ENCODE measurements at places on chromosomes 1 and 21.

DNA sequence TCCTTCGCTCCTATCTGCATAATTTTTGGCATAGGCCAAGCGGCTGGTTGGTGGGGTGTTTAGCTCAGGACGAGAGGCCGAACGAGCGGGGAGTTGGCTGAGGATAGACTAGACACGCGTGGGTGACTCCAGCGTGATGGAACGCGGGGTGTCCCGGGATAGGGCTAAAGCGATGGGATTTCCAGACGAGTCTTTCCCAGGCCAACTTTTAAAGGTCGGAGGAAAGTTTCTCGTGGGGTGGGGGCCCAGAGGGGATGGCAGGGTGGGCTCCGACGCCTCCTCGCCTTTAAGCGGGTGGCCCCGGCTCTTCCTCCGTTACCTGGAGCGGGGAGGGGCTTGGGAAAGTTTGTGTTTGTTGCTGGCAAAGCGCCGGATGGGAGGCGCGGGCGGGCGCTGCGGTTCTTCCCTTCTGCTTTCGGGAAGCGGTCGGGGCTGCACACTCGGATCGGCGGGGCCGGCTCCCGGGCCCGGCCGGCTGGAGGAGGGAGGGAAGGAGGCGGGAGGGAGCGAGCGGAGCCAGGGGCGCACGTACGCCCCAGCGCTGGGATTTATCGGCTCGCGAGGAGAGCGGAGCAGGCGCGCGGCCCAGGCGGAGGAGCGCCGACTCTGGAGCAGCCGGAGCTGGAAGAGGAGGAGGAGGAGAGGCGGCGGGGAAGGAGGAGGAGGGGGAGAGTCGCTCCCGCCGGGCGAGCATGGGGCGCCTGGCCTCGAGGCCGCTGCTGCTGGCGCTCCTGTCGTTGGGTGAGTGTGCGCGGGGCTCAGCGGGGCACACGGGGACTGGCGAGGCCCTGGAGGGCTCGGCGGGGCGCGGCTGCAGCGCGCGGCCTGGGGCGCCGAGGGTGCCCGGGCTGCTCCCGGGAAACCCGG, at the start of gene PTGFRN:
TSS of gene PTGFRN (plus strand) at position 405 of the 867 bp plus-strand sequence. CDS start at position 693, 288 bp downstream.
- no peak for DNase-seq

DNA sequence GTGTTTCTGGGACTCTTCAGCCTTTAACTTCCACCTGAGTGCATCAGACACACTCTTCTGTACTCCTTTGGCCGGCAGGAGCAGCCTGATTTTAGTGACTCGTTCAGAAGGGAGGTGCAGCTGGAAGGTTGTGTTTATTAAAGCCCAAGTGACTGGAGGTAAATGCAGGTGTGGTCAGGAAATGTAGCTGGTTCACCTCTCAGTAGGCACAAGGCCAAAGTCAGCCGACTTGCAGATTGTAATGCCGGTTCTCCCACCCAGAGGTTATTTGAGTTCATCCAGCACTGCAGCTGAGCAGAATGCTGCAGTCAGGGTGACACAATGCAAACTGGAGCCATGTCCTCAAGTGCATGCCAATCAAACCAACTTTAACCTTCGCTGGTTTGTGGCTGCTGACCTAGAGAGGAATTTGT, 91.5 kb downstream of the SPATA46 start:
- no peak for DNase-seq

- DNase-seq, result no peak
Observed at GRCh38 chr1:66353257-66353656, 180.7 kb upstream of the SGIP1 start.

GRCh38 chr1:94111879-94112278, 9.1 kb downstream of the ABCA4 start:
- DNase-seq, result no peak

DNA sequence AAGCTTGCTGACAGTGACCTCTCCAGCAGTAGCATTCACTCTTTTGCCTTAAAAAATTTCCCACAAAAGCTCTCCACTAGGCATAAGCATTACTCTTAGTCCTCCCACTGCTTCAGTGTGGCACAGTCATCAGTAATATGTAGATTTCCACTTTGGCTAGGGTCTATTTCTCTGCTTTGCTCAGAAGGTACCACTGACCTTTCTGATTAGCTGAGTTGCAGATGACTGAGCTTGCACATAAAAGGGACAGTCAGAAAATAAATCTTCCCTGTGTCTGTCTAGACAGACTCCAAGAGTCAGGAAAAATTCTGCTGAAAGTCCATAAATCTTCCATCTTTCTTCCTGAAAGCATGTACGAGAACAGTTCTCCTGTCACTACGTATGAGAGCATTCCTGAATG, 56.6 kb upstream of the APP start:
- DNase-seq, result no peak

GRCh38 chr1:94831641-94832040, 11.5 kb downstream of the SLC44A3 start:
- no peak for DNase-seq

DNA sequence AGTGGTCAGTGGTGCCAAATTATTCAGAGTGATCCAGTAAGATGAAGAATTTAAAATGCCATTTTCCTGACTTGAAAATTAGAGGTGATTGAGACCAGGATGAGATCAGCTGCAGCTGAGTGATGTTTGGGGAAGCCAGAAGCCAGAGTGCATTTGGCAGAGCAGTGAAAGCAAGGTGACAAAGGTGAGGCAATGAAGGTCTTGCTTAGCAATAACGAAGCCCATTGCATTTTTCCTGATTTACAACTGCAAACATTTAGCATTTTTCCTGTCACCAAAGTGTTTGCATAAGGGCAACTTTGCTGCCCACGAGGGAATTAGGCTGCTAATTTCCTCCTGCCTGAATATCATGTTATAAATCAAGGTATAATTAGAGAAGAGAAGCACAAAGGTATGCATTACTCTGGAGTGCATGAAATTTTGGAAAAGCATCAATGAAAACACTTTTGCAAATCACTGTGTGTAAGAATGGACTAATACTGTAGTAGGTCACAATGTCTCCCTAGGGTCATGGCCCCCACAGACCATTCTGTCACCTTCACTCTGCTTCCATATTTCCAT, 188.2 kb upstream of the LYPLAL1 start:
- DNase-seq, result no peak

- DNase-seq, result no peak
Observed at GRCh38 chr1:109776206-109776835, 12.6 kb upstream of the EPS8L3 start.

DNA sequence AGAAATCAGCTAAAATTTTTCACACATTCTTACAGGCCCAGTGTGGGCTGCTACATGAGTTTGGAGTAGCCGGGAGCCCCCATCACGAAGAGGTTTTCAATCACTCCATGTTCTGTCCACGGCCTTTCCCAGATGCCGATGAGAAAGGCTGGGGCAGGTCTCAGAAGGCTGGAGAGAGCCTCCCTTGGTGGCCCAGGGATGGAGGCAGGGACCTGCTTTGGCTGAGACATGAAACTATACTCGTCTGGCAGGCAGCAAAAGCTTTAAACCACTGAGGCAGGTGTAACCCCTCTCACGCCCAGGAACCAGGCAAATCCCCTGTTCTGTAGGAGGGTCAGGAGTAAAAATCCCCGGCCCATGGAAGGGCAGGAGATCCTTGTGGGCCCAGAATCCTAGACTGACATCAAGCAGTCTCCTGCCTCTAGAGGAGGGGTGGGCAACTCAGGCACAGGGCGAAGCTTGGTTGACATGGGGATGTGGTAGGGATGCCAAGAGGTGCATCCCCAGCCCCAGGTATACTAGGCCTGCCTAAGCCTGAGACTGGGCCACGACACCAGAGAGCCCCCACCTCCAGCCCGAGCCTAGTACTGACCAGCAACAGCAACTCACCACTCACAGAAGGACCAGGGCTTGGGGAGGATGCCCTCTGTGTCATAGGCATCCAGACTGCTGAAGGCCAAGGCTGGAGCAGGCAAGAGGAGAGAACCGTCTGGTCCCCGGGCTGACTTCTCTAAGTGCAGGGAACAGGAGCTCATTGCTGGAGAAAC, 9.1 kb downstream of the MMEL1 start:
- DNase-seq, result no peak

DNA sequence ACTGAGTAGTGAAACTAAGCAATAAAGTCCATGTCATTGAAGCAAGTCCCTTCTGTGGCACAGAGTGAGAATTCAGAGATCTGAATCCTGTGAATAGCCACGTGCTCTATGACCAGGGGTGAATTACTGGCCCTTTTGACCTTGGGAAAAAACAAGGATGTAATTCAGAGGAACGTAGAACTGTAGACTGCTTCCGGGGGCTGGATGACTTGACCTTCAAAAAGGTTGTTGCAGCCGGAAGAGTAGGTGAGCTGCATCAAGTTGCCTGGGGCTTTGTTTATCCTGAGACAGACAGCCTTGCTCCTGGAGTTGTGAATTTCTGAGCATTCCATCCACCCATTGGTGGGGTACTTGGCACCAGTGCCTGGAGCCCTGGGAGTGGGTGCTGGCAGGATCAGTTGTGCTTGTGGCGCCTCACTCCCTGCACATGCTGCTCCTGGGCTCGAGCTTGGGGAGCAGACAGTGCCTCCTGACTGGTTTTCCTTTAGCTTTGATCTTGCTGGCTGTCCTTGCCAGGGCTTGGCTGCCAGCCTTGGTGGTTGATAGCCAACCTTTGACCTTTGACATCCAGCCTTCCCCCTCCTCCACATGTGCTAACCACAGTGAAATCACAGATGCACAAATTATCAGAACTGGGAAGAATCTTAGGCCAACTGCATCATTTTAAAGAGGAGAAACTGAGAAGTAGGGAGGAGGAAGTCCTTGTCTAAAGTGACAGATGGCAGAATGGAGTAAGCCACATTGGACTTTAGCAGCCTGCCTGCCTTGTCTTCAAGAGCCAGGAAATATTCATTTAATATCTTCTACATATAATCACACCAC, 16.2 kb upstream of the MYOG start:
- no peak for DNase-seq

DNA sequence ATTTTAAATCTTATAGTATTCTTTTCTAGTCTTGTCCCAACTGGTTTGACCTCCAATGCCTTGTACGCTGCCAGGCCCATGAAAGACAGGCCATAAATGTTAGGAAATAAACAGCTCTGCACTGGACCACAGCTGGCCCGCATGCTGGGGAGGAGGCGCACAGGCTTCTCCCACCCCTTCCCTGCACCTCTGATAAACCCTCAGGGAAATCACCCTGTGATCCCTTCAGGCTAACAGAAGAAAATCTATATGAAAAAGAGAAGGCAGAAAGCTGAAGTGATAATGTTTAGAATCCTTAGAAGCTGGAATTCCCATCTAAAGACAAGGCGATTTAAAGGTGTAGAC, 41.5 kb downstream of the COLGALT2 start:
- DNase-seq, result no peak

- no peak for DNase-seq
Observed at GRCh38 chr21:45864436-45864835, 117.1 kb upstream of the COL6A1 start.

DNA sequence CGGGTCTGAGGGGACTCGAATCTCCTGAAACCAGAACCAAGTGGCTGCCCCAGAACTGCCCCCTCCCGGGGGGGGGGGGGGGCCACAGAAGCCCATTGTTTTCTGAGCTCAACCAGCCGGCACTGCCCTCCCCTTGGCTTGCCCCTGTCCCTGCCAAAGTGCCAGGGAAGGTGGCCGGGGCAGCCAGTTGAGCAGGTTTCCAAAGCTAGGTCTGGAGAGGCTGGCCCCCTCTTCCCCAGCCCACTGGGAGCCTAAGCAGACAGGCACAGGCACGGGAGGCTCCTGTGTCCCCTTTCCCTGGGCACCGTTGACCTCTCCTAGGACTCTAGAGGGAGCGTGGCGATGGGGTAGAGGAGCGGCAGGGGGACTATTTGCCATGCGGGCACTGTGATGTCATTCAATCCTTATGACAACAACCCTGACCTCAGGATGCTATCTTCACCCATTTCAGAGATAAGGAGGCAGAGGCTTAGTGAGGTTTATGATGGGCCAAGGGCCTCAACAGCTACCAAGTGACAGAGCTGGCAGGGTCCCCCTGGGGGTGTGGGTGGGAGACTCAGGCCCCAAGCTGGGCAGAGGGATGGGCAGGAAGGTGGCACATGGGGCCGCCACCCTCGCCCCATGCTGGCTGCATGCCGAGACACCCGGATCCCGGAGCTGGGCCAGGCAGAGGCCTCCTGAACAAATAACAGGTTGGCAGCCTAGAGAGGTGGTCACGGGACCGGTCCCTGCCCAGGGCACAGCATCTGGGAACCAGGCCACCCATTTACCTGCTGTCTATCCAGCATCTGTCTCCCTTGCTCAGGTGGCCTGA, 35.0 kb downstream of the RAP1GAP start:
- no peak for DNase-seq

GRCh38 chr1:107318932-107319331, 178.1 kb downstream of the NTNG1 start:
- no peak for DNase-seq

DNA sequence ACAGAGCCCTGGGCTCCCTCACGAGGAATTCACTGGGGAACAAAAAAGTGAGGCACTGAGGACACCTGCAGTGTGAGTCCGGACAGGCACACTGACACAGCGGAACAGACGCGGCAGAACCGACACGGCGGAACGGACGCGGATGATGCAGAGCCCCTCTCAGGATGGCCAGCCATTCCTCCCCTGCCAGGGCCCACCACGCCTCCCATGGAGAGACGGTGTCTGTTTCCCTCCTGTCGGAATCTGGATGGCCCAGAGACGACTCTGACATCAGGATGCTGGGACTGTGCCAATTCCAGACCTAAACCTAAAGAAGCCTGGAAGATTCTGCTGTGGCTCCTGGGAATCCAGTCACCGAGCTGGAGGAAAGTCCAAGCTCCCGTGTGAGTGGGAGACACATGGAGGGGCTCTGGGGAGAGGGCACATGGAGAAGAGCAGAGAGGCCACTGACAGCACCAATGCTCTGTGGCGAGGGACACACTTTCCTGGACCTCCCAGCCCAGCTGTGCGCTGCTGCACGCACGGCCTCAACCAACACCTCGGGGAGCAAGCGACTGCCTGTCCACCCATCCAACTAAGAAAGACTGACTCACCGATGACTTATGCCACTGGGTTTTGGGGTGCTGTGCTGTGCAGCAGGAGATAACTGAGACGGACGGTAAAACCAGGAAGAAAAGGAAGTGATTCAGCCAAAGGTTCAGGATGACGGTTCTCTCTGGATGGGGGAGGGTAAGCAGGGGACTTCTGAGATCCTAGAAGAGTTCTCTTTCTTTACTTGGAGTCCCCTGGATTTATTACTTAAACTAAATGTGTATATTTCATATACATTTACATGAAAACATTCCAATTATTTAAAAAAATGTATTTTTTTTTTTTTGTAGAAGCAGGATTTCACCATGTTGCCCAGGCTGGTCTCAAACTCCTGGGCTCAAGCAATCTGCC, 23.3 kb downstream of the ZBTB17 start:
- no peak for DNase-seq

- DNase-seq, result no peak
Observed at GRCh38 chr1:175158170-175158591, 34.4 kb downstream of the KIAA0040 start.

- no peak for DNase-seq
Observed at GRCh38 chr1:68449901-68450300, at the start of gene RPE65. Gene RPE65, minus strand, starts transcription at chr1:68449954. Its CDS starts 49 bp downstream, at chr1:68449905.
